ENCODE measurements at places on chromosomes 7 and 10.

DNA sequence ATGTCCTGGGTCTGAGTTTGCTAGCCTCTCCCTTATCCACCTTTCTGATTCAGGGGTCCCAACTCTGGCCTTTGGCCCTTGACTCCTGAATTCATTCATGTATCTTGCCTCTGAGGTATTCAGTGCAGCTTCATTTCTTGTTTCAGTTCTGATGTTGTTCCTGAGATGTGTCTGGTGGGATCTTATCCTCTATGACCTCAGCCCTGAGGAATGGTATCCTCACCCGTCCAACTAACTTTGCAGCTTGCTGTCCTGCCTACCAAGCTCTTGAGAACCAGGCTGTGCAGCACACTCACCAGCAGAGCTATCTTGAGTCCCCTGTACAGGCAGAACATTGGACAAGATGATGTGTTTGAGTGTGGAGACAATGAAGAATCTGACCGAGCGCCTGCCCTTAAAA is 13.8 kb downstream of the SUFU start:
- no peak for DNase-seq

DNA sequence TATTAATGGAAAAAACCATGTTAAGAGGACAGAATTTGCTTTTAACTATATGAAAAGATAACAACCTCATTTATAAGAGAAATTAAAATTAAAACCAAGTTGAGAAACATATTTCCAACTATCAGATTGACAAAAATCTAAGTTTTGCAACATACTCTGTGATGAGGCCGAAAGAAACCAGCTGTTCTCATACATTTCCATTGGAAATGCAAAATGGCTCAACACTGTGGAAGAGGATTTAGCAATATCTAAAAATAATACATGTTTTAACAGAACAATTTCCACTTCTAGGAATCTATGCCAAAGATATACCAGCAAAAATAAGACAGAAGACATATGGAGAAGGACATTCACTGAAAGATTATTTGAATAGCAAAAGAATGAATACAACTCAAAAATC is 268.8 kb downstream of the DYNC1I1 start:
- no peak for DNase-seq

- DNase-seq: no peak
Measured at GRCh38 chr10:97851341-97852001, 1.8 kb downstream of the GOLGA7B start.

GRCh38 chr7:54846273-54846672 is 87.3 kb upstream of the SEC61G start:
- DNase-seq: no peak

- DNase-seq: no peak
Measured at GRCh38 chr10:109025172-109025571, 898.1 kb downstream of the XPNPEP1 start.

- DNase-seq: no peak
Measured at GRCh38 chr10:26372513-26373354, 65.4 kb upstream of the APBB1IP start.

- no peak for DNase-seq
Measured at GRCh38 chr7:36486336-36486735, 96.7 kb downstream of the ANLN start.

DNA sequence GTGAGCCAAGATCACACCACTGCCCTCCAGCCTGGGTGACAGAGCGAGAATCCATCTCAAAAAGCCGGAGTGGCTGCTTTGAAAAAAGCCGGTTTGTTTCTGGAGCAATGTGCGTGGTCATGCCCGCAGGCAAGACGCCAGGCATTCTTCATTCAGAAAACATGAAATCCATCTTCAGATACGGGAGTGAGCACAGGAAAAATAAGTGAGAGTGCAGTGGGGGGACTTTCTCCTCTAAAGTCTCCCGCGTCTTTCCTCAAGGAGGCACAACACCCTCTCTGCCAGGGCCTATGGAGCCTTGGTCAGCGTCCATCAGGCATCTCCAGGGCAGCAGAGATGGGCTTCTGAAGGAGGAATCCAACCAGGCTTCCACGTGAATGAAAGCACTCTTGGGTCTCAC is 62.3 kb upstream of the DGKI start:
- DNase-seq: no peak

- DNase-seq: no peak
Measured at GRCh38 chr7:30521532-30521931, 16.9 kb upstream of the GGCT start.

- no peak for DNase-seq
Measured at GRCh38 chr7:108045669-108046068, 42.7 kb upstream of the LAMB1 start.

- DNase-seq: no peak
Measured at GRCh38 chr10:132458586-132459300, 61.7 kb downstream of the PWWP2B start.

- DNase-seq: no peak
Measured at GRCh38 chr10:103709341-103709920, 145.9 kb downstream of the SH3PXD2A start.

DNA sequence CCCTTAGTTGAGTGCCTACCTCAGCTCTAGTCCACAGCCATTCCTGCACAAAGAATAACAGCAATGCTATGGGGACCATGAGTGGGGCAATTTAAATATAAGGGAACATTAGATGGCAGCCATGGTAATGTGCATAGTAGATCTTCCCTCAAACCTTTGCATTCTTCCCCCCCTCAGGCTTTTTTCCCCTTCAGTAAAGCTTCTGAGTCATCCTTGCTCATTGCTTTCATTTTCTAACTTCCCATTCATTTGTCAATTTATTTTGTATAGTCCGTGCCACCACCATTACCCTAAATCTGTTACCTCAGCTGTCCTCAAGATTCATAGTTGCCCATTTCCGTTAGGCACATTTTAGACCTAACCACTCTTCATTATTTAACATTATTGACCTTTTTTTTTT is 10.7 kb downstream of the HECTD2 start:
- no peak for DNase-seq

- no peak for DNase-seq
Measured at GRCh38 chr7:33794959-33795358, 110.4 kb upstream of the BMPER start.

DNA sequence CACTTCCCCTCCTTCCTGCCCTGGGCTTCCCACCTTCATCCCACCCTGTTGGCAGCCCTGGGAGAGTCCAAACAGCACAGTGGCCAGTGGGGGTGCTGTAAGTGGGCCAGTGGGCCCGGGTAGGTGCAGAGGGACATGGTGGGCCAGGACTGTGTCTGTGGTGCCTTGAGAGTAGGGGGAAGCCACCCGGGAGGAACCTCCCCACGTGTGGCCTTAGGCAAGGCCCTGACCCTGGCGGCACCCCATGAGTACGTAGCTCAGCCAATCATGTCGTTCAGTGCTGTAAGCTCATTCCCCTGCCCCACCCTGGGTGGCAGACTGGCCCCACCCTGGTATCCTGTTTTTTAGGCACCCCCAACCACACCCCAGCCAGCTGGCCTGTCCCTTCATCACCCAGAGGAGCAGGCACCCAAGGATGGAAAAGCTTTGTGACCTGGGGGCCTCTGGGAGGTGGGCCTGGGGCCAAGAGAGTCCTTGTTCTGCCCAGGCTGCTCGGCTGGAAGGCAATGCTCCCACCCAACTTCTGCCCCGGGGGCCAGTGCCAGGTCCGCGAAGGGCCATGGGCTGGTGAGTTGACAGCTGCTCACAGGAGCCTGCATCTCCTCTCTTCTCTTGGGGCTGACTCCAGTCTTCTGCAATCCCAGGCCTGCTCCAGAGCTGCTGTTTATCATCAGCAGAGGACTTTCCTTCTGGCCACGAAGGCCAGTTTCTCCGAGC is 41.6 kb downstream of the TSPAN15 start:
- no peak for DNase-seq

DNA sequence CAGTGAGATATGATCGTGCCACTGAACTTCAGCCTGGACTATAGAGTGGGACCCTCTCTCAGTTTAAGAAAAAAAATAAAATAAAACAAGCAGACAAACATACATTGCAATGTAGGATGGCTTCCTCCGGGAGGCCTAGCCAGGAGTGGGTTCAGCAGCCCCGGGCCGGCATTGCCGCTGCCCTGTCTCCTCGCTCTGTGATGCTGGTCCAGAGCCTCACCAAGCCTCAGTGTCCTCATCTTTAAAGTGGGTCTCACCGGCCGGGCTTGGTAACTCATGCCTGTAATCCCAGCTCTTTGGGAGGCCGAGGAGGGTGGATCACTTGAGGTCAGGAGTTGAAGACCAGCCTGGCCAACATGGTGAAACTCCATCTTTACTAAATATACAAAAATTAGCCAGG is 71.6 kb downstream of the PTPRE start:
- no peak for DNase-seq

GRCh38 chr10:31769564-31769963 is 159.1 kb downstream of the ARHGAP12 start:
- no peak for DNase-seq

DNA sequence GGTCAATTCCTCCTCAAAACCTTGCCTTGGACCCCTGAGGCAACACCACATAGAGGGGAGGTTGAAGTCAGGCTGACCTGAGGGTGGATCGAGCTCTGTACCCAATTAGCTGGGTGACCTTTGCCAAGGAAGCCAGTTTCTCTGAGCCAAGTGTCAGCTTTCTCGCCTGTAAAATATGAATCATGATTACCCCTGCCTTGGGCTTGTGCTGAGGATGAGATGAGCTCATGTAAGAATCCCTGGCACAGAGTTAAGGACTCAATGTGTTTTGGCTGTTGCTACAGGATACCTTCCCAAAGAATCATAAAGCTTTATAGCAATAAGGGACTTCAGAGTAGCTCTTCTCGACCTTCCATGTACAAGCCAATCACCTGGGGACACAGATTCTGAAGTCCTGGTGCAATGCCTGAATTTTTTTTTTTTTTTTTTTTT is 43.5 kb upstream of the CACUL1 start:
- no peak for DNase-seq

- DNase-seq: no peak
Measured at GRCh38 chr7:141354251-141354650, 197.0 kb upstream of the AGK start.

- no peak for DNase-seq
Measured at GRCh38 chr10:4176500-4177281, 391.7 kb upstream of the KLF6 start.

Data from NCI-H2029 treated with DMSO at 0.1 percent for 48 hours (cell line).